ENCODE measurements at places on chromosomes 12 and 14. TPM values are rescaled to one million over a fixed set of nuclear protein-coding genes. Genes with fewer than 3 reads are reported as not detected.

EIF2S3B gene
- 2.8 TPM for total RNA-seq

VDR gene
- total RNA-seq, result 10.1 TPM

PKP2 gene
- 9.8 TPM for total RNA-seq

BICDL1 gene
- 0.16 TPM for total RNA-seq

LHX5 gene
- total RNA-seq, result not detected

KRT71 gene
- total RNA-seq, result not detected

SERPINA10 gene
- total RNA-seq, result not detected

ASCL1 gene
- not detected for total RNA-seq

GPR84 gene
- total RNA-seq, result 0.16 TPM

SYNDIG1L gene
- total RNA-seq, result 0.03 TPM

GPR135 gene
- total RNA-seq, result 3.2 TPM

CRACR2A gene
- total RNA-seq, result 30.1 TPM

SLC24A4 gene
- not detected for total RNA-seq

MYRFL gene
- total RNA-seq, result not detected

P2RX7 gene
- total RNA-seq, result 0.75 TPM

FOXN3 gene
- total RNA-seq, result 12.2 TPM

P2RX2 gene
- total RNA-seq, result not detected

TSPAN8 gene
- not detected for total RNA-seq

CLMN gene
- 14.7 TPM for total RNA-seq

TAS2R13 gene
- 0.24 TPM for total RNA-seq

GLI1 gene
- 0.30 TPM for total RNA-seq

JAG2 gene
- 0.27 TPM for total RNA-seq

LGR5 gene
- total RNA-seq, result not detected

SVOP gene
- not detected for total RNA-seq

HOXC6 gene
- total RNA-seq, result 2.7 TPM

SLC2A13 gene
- total RNA-seq, result 9.0 TPM

C3AR1 gene
- total RNA-seq, result 2.9 TPM

PRB2 gene
- total RNA-seq, result 0.42 TPM

MIPOL1 gene
- 11.9 TPM for total RNA-seq

OASL gene
- total RNA-seq, result 1.2 TPM

CLEC1A gene
- not detected for total RNA-seq

RPGRIP1 gene
- not detected for total RNA-seq

LRFN5 gene
- total RNA-seq, result 0.04 TPM

CGRRF1 gene
- total RNA-seq, result 5.3 TPM

RAPGEF3 gene
- total RNA-seq, result 3.5 TPM

ANKRD33 gene
- not detected for total RNA-seq

FAM161B gene
- 2.1 TPM for total RNA-seq

CCDC197 gene
- total RNA-seq, result not detected

PAH gene
- not detected for total RNA-seq

PRIMA1 gene
- not detected for total RNA-seq

INSM2 gene
- not detected for total RNA-seq

SMCO3 gene
- not detected for total RNA-seq

VPS29 gene
- 62.7 TPM for total RNA-seq

RNF31 gene
- 79.3 TPM for total RNA-seq

ZNF891 gene
- total RNA-seq, result 1.4 TPM

RHEBL1 gene
- 9.5 TPM for total RNA-seq

NACA gene
- 2,087 TPM for total RNA-seq
